ENCODE measurements at places on chromosomes 13 and 19. TPM values are rescaled to one million over a fixed set of nuclear protein-coding genes. Genes with fewer than 3 reads are reported as not detected.

DNA sequence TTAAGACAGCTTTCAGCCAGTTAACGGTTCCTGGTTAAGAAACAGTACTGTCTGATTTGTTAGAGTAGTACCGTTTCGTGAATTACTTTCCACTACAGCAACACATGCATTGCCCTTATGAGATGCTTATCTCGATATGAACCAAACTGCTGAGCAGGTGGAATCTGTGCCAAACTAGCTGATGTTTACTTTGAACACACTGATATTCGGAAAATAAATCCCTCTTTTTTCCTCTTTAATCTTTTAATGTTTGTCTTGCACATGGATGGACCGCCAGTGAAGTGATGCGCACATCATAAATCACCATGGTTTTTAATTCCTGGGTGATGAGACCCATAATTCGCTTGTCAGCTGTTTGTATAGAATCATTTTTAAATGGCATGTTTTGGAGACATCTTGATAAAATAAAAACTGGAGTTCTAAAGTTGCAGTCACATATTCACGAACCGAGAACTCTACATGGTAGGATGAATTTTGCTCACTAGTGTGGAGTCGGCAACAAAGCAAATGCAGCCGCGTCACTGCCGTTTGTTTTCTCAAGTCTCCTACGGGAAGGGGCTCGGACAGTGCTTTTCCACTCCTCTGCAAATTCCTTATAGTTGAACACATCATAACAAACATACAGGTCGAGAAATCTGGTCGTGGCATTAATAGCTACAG, 1.1 kb downstream of the GJA3 start:
- DNase-seq, result peak; percentile 51

Gene ZNF772
- 34.5 TPM for total RNA-seq

Gene ELAVL3
- 0.15 TPM for total RNA-seq

GRCh38 chr13:84649853-84650252, 767.6 kb upstream of the SLITRK1 start:
- DNase-seq, result no peak

- no peak for DNase-seq
These were observed 12.7 kb upstream of the ZNF443 start for GRCh38 chr19:12453495-12453894.

GRCh38 chr19:29323021-29323430, 110.1 kb upstream of the UQCRFS1 start:
- no peak for DNase-seq

DNA sequence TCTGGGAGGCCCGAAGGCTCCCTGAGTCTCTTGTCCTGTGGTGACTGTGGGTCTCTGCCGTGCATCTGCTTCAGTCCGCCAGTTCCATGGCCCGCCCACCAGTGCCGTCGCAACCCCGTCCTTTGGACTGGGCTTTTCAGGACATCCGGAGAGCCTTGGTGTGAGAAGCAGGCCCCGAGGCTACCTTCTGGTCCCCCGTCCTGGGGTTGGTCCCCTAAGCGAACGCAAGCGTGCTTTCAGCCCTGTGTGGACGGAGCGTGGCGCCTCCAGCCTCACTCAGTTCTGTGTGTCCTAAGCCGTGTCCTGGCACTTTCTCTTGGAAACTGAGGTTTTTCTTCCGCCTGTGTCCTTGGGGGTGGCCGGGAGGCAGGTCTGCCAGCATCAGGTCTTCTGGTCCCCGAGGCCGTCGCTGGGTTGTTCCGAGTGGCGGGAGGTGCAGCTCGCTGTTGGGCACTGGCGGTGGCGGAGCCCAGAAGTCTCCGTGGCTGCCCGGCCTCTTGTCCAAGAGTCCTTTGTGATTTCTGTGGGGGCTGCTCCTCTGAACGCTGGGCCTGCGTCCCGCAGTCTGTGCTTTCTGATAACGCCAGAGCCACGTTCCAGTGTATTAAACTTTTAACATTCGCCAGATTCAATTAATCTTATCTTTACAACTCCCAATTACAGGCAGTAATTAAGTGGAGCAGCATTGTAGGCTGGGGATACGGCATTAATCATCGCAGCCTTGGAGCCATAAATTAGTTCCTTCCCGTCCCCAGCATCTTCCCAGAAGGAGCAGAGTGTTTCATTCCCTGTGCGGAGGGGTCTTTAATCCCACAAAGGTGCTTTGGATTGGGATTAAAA, 99.5 kb downstream of the KDM4B start:
- DNase-seq, result no peak

Gene CAMSAP3
- total RNA-seq, result 15.6 TPM

DNA sequence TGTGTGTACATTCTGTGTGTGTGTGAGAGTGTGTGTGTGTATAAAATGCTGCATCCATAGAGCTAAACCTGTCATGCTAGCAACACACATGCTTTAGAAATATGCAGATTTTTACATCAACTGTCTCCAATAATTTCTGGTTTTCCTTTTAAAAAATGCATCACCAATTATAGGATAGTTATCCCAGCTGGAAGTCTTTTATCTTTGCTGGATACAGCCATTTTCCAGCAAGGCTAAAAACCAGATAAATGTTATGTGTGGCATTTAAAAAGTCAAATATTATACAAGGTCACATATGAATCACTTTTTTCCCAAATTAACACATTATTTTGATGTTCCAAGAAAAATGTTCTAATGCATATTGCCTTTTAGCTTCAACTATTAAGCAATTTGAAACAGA, 202.0 kb upstream of the IPO5 start:
- no peak for DNase-seq

- peak; percentile 86 for DNase-seq
These were observed 41.7 kb upstream of the CEACAM20 start for GRCh38 chr19:44570984-44571684.

DNA sequence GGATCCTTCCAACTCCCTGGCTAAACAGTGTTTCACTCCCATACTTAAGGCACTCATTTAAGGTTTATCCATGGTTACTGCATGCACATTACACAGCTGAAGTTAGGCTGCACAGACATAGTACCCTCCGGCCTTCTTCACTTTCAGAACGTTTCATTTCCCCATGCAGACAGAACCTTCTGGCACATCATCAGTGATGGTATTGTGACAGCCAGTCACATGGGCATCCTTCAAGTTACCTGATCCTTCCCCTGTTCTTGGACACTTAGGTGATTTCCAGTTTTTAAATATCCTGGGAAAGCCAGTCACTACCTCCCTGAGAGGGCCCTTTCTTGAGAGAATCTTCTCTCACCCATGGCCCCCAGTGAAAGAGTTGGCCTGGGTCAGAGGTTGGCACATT, 9.1 kb downstream of the SMIM7 start:
- DNase-seq, result no peak

Gene LYPD3
- 0.37 TPM for total RNA-seq

DNA sequence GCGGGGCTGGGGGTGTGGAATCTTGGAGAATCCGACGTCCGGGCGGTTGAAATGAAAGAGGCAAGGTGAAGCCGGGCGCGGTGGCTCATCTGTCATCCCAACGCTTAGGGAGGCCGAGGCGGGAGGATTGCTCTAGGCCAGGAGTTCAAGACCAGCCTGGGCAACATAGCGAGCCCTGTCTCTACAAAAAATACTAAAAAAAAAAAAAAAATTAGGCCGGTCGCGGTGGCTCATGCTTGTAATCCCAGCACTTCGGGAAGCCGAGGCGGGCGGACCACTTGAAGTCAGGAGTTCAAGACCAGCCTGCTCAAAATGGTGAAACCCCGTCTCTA, 225 bp upstream of the GARIN5A start:
- no peak for DNase-seq

DNA sequence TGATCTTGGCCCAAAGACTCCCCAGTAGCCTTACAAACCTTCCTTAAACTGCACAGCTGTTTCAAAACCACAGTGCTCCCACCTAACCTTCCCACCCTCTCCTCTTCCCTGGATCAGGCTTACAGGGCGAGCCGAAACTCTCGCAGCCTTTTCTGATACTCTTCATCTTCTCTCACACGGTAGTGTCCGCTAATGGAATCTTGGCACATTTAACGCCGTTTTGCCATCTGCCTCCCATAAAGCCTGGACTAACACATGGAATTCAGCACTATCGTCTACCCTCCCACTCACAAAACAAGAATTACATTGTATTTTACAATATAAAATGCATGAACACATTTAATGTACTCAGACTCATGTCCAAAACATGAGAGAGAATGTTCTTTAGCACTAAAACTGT, 135.9 kb downstream of the RAP2A start:
- no peak for DNase-seq

Gene ZNF20
- 29.4 TPM for total RNA-seq

Gene DDX49
- 23.4 TPM for total RNA-seq

GRCh38 chr13:70732611-70733010, 624.4 kb upstream of the KLHL1 start:
- peak; percentile 52 for DNase-seq

Gene GPR183
- total RNA-seq, result not detected

Gene CDX2
- not detected for total RNA-seq

GRCh38 chr13:51494156-51494555, 41.3 kb upstream of the INTS6 start:
- DNase-seq, result no peak

Gene MCF2L
- total RNA-seq, result 59.2 TPM

- no peak for DNase-seq
These were observed 568.7 kb downstream of the UQCRFS1 start for GRCh38 chr19:28644169-28644775.

DNA sequence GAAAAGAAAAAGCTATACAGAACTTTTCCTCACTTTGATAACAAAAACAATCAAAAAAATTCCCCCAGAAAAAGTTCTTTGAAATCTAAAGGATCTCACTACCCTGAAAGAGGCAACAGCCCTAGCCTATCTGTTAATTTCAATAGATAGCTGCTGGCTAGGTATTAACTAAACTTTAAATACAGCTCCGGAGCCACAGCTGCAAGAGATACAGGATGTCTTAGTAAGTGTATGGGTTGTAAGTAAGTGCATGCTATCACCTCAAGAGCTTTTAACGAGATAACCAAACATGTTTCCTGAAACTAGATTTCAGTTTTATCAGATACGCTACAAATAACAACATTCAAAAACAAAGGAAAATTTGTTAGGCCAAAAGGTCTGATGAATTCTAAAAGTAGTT, 148.4 kb downstream of the KLF12 start:
- no peak for DNase-seq

DNA sequence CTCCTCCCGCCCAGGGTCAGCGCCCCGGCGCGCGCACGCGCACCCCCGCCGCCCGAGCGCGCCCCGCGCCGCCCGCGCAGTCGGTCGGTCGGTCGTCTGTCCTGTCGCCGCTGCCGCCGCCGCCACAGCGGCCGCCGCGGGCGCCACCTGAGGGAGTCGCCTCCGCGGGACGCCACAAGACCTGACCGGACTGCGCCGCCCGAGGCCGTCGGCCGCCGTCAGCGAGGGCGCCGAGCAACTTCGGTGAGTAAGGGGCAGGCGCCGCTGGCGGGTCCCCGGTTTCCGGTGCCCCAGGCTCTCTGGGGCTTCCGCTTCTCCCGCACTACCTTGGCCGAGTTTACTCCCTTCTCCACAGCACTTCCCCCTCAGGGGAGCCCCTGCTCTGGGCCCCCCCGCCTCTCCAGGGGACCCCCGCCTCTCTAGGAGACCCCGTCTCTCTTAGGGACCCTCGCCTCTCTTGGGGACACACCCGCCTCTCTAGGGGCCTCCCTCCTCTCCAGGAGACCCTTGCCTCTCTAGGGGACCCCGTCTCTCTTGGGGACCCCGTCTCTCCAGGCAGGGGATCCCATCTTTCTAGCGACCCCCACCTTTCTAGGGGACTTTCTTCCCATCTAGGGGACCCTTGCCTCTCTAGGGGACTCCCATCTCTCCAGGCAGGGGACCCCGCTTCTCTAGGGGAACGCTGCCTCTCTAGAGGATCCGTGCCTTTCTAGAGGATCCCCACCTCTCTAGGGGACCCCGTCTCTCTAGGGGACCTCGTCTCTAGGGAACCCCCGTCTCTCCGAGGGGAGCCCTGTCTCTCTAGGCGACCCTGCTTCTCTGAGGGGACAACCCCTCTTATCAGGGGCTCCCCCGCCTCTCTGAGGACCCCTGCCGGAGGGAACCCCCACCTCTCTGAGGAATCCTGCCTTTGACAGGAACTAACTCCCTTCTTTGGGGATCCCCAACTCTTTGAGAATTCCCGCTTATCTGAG, 19.3 kb upstream of the GATAD2A start:
- DNase-seq, result no peak

- no peak for DNase-seq
These were observed 38.7 kb downstream of the CYP2B6 start for GRCh38 chr19:41029524-41030432.

GRCh38 chr13:66446413-66446812, 783.7 kb downstream of the PCDH9 start:
- no peak for DNase-seq

GRCh38 chr13:42494157-42494556, 79.8 kb upstream of the TNFSF11 start:
- DNase-seq, result no peak

- no peak for DNase-seq
These were observed 5.4 kb upstream of the ARGLU1 start for GRCh38 chr13:106573284-106573846.

Gene ANKLE1
- total RNA-seq, result 2.3 TPM

Gene PRODH2
- not detected for total RNA-seq

DNA sequence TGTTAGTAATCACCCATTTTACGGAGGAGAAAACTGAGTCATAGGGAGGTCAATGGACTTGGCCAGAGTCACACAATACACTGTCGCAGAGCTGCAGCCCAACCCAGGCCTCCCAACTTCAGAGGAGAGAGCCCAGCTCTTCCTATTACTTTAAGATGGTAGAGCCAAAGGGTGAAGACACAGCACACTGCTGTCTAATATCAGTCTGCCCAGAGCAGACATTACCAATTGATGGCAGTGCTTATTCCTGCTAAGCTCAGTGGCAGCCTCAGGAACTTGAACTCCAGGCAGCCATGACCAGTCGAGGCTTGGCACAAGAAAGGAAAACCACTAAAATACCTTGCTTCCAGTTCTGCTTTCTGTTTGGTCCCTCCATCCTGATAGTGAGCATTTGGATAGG, 18.4 kb downstream of the TMEM150B start:
- no peak for DNase-seq

- DNase-seq, result peak; percentile 74
These were observed 62.4 kb downstream of the SERTM1 start for GRCh38 chr13:36736119-36736726.

Gene NAPSA
- 2.3 TPM for total RNA-seq

DNA sequence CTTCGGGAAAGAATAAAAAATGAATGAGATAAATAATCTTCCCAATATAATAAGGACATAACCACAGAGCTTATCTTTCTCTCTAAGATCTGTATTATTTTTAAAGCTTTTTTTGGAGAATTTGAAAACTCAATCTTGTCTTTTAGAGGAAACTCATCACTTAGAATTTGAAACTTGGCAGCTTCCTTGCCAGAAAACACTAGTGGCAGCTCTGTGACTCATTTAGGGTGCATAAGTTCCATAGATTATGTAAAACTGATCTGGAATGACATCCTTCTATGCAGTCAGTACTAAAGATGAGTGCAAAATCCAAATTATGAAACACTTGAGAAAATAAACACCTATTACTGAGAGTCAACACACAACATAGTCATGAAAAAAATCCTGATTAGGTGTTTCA, 848.0 kb downstream of the DACH1 start:
- DNase-seq, result no peak

- DNase-seq, result peak; percentile 34
These were observed 1.6 kb downstream of the TTYH1 start for GRCh38 chr19:54416695-54417491.

- no peak for DNase-seq
These were observed 10.9 kb upstream of the CERS1 start for GRCh38 chr19:18906605-18907519.
